Bronchial epithelial cell (primary cell): ENCODE measurements at places on chromosomes 2 and 18. TPM values are rescaled to one million over a fixed set of nuclear protein-coding genes. Genes with fewer than 3 reads are reported as not detected.

GRCh38 chr2:173783382-173783781, 181.8 kb downstream of the SP3 start:
- DNase-seq, result no peak

CPS1 gene
- total RNA-seq, result 6.3 and 12.6 TPM in 2 replicates

CCDC85A gene
- total RNA-seq, result 0.13 TPM in 1 of 2 replicates, not detected in the other

SP140 gene
- not detected in 2 replicates for total RNA-seq

PSMA8 gene
- not detected in 2 replicates for total RNA-seq

GRCh38 chr2:231361701-231362554, 33.6 kb upstream of the B3GNT7 start:
- no peak for DNase-seq

DNA sequence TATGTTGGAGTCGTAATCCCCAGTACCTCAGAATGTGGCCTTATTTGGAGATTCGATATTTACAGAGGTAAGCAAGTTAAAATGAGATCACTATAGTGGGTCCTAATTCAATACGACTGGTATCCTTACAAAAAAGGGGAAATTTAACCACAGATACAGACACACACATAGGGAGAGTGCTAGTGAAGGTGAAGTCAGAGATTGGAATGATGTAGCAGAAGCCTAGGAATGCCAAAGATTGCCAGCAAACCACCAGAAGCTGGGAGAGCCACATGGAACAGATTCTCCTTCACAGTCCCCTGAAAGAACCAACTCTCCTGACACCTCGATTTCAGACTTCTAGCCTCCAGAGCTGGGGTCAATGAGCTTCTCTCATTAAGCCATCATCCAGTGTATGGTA, 17.7 kb upstream of the ACTR3 start:
- DNase-seq, result no peak

C2orf72 gene
- total RNA-seq, result under 0.01 TPM in 1 of 2 replicates, not detected in the other

- DNase-seq, result no peak
Measured at GRCh38 chr2:204395539-204395938, 149.7 kb upstream of the PARD3B start.

GRCh38 chr2:58497168-58497567, 256.0 kb upstream of the FANCL start:
- peak; percentile 68 for DNase-seq

- no peak for DNase-seq
Measured at GRCh38 chr2:197073270-197073669, 146.8 kb upstream of the PGAP1 start.

- DNase-seq, result no peak
Measured at GRCh38 chr18:67788310-67789164, 272.0 kb upstream of the DSEL start.

- no peak for DNase-seq
Measured at GRCh38 chr2:236193026-236193425, 24.8 kb upstream of the GBX2 start.

DNA sequence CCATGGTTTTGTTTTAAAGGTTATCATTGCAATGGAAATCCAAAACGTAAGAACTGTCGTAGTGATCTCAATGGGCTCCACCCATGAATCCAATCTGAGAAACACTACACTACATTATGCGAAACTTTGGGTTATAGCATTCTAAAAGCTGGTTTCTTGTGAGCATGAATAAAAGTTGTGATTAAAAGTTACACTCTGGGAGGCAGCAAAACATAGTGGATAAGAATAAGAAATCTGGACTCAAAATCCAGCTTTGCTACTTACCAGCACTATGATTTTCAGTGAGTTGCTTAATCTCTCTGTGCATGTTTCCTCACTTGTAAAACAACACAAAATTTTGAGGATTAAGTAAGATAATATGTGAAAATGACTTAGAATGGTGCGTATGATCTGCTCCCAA, 25.7 kb upstream of the THOC1 start:
- no peak for DNase-seq

DNA sequence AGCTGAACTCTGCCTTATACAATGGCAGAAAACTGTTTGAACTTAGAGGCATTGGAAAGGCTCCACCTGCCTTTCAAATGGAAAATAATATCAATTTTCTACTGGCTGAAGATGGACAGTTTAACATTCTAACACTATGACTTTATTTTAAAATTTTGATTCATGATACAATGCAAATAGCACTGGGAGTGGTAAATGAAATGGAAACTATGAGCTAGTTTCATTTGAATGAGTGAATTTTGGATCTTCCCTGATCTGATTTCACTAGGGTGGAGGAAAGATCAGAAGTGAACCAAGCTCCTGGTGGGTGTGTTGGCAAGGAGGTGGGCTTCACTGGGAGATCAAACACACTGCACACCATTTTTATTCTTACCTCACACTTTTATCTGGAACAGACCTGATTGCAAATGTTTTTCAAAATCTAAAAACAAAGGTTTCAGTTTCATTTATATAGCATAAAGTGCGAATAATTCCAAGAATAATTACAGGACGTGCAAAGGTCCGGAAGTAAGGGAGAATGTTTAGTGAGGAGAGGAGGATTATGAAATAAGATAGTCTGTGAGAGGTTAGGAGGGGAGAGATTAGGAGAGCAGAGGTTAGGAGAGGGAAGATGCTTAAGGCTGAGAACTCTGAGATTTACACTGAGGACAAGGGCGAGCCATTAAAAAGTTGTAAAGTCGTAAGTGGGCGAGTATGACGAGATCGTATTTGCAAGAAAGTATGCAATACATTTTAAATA, 18.6 kb upstream of the MBP start:
- DNase-seq, result no peak

- no peak for DNase-seq
Measured at GRCh38 chr2:98787700-98788099, 56.8 kb upstream of the MGAT4A start.

DNA sequence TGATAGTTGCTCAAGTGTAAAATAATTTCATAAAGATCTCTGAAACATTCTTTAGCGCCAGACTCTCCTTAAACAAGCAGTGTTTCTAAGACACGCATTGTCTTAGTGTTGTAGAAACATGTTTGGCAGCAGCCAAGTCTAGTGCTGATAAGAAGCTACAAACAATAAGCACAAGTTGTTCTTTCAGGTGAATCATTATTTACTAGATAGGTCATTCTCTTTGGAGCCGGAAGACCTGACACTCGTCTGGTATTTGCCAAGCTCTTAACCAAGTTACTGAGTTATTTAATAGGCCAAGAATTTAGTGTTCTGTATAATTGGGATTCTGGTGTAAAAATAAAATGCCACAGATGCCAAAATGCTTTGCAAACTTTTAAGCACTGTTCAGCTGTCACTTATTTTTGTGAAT, 852.1 kb downstream of the CPS1 start:
- DNase-seq, result peak; percentile 97
